Right lobe of liver (tissue), 6 donors: ENCODE measurements at places on chromosomes 1 and 21. TPM values are rescaled to one million over a fixed set of nuclear protein-coding genes. Genes with fewer than 3 reads are reported as not detected.

GRCh38 chr1:75310067-75310466 is 175.9 kb downstream of the LHX8 start:
- DNase-seq, result no peak

Gene LRRC3
- total RNA-seq, result 10.6 TPM

Gene HES2
- not detected for total RNA-seq

DNA sequence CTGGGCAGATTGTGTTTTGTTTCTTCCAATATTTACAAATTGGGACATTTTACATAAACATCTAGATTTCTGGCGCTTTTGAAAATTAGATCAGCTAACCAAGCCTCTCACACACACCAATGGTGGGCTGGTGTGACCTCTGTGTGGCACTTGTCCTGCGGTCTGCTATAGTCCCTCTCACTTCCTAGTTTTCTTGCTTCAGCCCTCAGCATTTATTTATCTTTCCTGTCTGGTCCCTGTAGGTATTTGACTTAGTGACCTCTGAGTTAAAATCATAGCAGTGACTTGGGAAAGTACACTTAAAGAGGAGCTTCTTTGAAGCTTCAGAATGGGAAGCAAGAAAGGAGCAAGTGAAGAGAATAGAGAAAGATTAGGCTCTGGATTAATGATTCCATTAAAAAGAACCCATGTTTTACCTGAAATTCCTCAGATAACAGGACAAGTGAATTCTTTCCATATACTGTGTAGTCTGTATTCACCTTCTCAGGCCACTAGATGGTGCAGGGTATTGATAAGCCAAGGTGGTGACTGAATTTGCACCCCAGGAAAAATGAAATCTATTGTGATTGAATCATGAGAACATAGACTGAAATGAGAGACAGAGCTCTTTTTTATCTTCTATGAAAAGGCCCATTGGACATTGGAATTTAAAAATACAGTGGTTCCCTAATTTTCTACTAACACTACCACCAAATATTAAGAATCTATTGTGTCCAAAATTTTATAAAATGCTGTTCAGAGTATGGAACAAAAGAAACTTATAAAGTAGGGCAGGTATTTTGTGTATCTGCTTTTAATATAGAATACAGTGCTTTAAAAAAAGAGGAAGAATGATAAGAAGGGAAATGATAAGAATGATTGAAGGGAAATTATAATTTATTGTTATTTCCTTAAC is 7.1 kb upstream of the DIPK1A start:
- DNase-seq, result no peak

DNA sequence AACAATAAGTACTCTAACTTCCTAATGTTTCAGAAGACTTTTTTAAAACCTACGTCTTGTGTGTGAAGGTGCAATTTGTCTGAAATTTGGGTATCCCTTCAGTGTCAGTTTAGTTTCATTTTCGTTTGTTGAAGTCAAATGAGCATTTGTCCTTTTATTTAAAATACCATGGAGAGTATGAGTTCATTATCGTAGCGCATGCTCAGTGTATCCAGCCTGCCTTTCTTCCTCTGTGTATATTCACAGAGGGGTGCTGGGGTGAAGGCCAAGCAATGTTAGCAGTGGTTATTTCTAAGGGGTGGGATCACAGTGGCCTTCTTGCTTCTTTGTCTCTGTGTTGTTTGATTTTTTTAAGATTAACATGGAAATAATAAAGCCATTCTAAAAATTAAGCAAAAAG is 43.2 kb downstream of the CNN3 start:
- no peak for DNase-seq

GRCh38 chr1:208409176-208409575 is 165.0 kb upstream of the PLXNA2 start:
- no peak for DNase-seq

Gene CLCA4
- not detected for total RNA-seq

DNA sequence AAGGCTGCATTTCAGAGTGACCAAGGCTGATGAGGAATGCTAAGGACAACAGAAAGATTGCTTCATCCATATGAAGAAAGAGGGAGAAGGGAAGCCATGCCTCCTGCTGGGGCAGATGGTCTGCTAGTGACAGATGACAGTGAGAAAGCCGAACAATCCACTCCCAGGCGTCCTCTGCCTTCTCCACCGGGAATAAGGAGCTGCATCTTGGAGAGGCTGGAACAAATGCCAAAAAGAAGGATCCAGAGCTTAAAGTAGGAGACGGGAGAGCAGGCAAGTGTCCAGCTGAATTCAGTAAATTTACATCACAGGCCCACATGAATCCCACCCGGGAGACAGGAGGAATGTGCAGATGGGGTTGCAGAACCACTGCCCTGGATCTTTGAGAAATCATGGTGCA is 33.4 kb downstream of the DDX20 start:
- DNase-seq, result no peak

GRCh38 chr1:2574350-2574749 is 12.2 kb upstream of the PRXL2B start:
- DNase-seq, result no peak

DNA sequence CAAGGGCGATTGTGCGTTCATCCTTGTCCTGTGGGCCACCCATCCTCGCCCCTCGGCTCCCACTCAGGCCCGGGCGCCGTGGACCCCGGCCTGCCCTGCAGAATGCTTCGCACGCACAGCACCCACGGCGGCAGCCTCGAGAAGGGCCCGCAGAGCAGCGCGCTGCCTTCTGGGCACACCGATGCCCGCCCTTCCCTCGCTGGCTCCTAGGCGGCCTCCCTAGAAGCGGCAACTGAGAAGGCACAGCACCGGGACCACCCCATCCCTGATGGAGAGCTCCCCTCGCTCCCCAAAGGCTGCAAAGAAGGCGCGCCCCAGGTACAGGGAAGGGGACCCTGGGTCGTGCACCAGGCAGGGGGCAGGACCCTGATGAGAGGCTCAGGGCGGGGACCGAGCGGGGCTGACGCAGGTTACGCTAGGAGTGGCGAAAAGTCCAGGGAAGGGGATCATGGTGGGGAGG is 971 bp downstream of the CAPZB start:
- DNase-seq, result peak; percentile 35

GRCh38 chr1:226710501-226710900 is 28.6 kb downstream of the ITPKB start:
- no peak for DNase-seq

GRCh38 chr1:51287966-51288365 is 42.4 kb downstream of the TTC39A start:
- no peak for DNase-seq

- no peak for DNase-seq
Measured at GRCh38 chr1:97938285-97938642, 17.4 kb upstream of the DPYD start.

DNA sequence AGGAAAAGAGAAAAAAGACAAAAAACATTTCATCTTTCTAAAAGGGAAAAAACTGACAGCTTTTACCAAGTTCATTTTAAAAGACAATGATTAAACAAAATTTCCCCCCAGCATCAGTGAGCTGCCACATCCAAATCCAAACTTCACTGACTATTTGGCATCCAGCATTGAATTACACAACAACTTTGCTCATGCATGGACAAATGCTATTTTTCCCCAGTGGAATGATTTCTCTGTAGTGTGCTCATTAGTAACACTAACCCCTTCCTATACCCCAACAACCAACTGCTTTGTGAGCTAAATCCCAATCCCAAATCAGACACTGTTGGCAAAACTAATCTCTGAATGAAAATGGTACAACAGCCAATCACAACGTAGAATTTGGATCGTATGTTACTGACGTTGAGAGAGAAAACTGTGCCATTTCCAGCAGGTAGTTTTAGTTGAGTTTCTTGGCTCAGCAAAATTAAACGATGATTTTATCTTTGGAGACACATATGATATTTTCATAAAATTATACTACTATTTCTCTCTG is 37.9 kb downstream of the PIK3R3 start:
- DNase-seq, result no peak

DNA sequence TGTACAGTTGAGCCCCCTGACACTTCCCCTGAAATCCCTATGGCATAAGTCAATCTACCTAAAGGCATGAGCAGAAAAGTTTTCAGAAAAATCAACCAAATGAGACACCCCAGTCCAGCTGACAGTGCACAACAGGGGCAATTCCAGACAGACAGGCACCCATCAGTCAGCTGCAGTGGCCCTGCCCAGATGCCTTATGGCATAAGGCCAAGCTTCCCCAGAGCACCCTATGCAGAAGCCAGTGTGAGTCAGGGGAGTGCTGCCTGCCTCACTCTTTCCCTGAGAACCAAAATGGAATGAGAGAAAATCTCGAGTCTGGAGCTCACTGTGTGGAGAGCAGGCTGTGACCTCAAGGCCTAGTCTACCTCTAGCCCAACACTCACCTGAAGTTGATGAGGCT is 38.1 kb downstream of the MRAP start:
- DNase-seq, result no peak

DNA sequence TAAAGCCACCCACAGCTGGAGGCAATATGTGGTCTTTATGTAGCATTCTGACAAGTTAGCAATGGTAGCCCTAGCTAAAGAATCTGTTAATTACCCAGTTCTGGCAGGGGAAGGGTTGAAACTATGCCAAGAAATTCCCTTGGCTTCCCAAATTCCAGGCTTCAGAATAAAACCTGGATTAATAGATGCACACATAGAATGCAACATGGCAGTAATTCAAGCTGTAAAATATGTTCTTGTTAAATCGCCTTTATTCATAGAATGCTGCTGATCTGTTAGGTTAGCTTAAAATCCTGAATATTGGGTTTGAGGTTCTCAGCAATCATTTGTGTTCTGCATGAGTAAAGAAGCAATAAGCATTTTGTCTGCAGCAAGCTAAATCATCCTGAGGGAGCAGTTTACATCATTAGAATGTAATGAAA is 80.1 kb downstream of the ZNF326 start:
- no peak for DNase-seq

Gene SPRR2G
- not detected for total RNA-seq

GRCh38 chr1:117106478-117106877 is 15.1 kb downstream of the TRIM45 start:
- no peak for DNase-seq

- DNase-seq, result peak; percentile 54
Measured at GRCh38 chr1:108692724-108693655, 880 bp downstream of the PRPF38B start.

DNA sequence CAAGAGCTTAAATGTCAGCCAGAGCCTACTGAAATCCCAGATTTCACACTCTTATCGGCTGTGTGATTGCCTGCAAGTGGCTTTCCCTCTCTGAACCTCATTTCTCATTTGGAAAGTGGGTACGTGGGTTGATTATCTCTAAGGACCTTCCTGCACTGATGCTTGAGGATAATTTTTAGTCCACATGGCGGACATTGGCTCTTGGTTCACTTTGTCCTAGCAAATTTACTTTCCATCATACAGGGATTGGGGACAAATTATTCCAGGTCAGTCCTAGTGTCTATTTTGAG is 111.6 kb downstream of the ACTL8 start:
- no peak for DNase-seq

Gene C1orf141
- total RNA-seq, result not detected

Gene LIN28A
- not detected for total RNA-seq

DNA sequence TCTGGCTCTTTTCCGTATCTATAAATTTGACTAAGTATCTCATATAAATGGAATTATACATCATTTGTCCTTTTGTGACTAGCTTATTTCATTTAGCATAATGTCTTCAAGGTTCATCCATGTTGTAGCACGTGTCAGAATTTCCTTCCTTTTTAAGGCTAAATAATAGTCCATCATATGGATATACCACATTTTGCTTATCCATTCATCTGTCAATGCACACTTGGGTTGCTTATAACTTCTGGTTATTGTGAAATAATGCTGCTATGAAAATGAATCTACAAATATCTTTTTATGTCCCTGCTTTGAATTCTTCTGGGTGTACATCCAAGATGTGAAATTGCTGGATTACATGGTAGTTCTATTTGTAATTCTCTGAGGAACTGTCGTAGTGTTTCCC is 119.6 kb downstream of the RHOU start:
- no peak for DNase-seq

DNA sequence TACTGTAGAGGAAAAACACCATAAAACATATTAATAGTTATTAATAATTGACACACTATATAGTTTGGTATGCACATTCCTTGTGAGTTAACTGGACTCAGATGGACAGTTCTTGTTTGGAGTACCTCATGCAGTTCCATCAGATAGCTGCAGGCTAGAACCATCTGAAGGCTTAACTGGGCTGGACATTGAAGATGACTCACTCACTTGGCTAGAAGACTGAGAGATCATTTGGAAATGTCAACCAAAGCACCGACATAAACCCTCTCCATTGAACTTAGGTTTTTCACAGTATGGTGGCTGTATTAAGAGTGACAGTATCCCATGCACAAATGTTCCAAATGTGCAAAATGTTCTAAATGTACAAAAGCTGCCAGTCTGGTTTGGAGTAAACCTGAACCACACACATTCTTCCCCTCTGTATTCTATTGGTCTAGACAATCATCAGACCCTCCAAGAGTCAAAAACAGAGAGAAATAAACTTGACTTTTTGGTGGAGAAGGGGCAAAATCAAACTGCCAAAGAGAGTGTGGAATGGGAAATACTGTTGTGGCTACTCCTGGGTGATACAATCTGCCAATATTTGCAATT is 708.4 kb downstream of the KCNT2 start:
- DNase-seq, result no peak

DNA sequence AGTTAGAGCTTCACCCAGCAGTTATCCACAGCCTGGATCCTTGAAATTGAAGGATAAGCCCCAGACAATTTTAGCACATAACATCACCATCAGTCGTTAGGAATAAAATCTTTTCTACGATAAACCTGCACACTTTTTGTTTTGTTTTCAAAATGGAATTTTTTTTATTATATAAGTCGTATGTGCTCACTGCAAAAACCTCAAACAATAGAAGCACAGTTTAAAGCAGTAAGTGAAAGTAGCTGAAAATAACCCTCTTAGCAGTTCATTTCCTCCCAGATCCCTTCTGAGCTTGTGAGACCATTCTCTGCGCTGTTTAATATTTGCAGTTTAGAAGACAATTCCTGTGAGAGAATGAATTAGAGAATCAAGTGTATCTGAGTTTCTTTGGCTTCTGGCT is 38.3 kb downstream of the ELK4 start:
- no peak for DNase-seq

DNA sequence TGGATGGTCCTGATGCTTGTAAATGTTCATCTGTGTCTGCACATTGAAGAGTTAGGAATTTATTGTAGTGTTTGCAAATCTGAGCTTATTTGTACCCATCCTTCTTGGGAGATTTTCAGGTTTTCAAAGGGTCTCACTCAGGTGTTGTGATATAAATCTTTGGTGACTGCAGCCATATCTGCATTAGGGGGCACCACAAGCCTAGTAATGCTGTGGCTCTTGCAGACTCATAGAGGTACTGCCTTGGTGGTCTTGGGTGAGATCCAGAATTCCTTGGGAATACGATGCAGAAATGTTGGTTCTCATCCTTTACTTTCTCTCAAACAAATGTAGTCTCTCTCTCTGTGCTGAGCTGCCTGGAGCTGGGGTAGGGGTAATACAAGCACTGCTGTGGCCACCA is 405.9 kb downstream of the TTLL7 start:
- DNase-seq, result no peak

Gene ANGPTL7
- total RNA-seq, result not detected
